MV-4-11 (cell line): ENCODE measurements at places on chromosomes 2 and 18.

GRCh38 chr18:22185771-22186386 is 16.5 kb downstream of the GATA6 start:
- DNase-seq: no peak

DNA sequence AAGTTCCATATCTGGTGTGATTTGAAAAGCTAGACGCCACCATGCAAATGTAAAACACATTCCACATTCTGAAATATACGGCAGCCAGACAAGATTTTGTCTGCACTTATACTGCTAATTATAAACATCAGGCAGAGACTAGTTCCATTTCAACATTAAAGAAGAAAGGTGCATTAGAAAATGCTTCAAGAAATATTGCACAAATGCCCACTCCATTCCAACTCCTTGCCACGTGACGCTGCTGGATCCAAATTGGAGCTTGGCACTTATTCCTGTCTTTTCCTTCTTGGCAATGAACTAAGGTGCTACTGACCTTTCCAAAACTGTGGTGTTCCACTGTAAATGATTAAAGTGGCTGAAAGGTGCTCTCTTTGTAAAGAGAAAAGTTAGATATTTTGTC is 6.3 kb downstream of the COL6A3 start:
- no peak for DNase-seq

DNA sequence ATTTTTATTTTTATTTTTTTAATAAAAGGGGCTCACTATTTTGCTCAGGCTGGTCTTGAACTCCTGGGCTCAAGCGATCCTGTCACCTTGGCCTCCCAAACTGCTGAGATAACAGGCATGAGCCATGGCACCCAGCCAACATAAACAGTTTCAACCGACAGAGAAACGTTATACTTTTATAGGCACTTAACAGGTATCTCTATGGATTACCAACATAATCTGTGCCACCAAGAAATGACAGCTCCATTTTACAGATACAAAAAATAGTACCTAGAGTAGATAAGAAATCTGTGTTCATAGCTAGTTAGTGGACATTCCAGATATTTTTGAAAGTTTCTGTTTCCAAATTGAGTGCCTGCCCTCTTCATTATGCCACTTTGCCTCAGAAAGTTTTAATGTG is 1316.7 kb downstream of the LRP1B start:
- no peak for DNase-seq

GRCh38 chr18:75060185-75060584 is 148.8 kb downstream of the PTGR3 start:
- DNase-seq: no peak

DNA sequence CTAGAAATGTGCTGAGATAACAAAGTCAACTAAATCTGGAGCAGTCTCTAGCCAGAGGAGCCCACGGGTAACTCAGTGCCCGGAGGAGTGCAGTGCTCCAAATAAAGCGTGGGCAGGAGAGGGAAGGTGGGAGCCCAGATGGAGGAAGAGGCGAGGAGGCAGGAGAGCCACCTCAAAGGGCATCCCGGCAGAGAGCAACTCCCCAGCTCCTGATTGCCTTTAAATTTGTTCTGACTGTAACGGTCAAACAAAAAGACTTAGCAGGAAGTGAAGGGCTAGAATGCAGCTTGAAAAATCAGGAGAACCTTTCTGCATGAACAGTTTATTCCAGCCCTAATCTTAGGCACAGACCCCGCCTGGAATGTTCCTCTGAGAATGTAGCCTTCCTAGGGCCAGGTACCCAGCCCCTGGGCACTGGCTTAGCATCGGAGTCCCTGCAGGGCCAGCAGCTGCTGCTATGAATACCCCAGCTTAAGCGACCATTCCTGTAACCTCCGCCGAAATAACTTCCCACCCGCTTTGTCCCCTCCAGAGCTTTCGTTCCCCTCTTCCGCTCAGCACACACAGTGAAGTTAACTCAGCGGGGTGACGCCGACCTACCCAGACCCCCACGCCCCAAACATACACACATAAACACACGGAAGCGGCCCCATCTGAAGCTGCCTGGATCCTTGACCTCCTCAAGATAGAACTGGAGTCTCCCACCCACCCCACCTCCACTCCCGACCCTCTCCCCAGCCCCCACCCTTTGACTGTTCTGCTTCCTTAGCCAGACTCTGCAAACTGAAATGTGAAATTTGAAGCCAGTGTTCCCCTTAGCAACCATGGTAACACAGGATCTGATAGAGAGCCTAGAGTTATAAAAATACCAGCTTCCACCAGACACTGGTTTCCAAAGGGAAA is 123.2 kb downstream of the SMAD7 start:
- DNase-seq: peak; percentile 39

- no peak for DNase-seq
Measured at GRCh38 chr2:224971214-224971613, 71.1 kb downstream of the DOCK10 start.

DNA sequence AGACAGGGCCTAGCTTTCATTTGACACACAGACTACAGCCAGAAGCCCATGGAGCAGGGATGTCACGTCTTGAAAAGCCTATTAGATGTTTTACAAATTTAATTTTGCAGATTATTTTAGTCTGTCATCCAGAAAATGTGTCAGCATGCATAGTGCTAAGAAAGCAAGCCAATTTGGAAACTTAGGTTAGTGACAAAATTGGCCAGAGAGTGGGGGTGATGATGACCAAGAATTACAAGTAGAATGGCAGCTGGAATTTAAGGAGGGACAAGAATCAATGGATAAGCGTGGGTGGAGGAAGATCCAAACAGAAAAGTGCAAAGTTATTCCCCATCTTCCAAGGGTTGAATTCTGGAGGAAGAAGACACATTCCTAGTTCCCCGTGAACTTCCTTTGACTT is 7.8 kb upstream of the IL1RL2 start:
- no peak for DNase-seq

DNA sequence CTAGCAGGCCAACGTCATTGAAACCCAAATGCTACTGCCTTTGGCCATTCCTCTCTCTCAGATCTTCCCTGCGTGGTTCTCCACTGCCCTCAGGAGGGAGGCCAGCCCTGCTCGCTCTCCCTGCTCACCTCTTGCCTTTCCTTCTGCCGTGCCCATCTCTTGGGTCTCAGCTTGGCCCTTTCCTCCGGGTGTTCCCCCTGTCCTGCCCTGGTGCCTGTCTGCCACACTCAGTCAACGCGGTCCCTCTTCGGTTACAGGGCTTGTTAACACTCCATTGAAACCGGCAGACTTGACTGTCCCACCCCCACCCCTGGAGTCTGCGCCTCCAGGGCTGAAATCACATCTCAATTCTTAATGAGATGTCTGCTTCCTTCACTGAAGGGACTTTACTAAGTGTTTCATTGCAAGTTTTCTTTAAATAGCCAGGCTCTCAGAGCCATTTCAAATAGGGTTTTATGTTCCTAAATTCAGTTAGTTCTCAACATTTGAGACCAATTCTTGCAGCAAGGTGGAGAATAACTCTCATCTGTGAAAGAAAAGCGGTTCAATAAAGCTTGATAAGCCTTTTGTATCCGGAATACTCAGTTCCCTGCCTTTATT is 237.6 kb downstream of the DYSF start:
- DNase-seq: no peak

DNA sequence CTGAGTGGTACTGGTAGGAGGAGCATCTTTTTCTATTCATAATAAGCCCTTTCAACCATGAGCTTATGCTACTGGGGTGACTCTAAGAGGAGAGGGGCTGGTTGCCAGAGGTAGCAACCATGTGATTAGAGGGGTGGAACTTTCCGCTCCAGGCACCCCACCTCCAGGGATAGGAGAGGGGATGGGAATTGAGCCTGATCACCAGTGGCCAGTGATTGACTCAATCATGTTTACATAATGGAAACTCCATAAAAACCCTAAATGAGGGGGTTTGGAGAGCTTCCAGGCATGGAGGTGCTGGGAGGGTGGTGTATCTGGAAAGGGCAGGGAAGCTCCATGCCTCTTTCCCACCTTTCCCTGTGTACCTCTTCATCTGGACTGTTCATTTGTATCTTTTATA is 46.6 kb upstream of the RHOB start:
- no peak for DNase-seq

DNA sequence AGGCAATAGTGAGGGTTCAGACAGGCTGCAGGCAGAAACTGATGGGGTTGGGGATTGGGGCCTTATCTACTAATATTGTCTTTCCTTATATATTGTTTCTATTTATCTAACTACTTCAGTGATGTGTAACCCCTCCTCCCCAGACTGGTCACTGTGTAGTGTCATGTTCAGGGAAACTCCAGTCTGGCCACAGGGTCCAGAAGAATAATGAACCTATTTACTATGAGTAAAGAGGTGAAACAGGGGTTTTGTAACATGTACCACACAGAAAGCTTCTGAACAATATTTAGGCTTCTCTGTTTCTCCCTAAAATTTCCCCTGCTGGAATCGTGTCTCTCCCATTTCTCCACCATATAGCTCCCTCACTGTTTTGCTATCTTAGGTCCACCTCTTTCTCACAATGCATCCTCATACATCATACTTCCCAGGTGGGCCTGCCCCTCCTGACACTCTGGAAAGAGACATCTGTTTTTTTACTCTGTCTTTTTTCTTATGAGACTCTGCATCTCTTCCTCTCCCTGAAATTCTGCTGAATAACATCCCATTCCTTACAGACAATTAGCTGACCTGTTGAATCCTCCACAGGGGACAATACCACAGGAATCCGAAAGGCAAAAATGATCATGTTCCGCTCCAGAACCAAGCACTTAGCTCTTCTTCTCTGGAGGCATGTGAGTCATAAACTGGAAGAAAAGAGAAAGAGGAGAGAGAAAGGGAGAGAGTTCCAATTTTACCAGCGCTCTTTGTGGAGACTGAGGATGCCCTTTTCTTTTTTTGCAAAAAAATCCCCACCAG is 154.8 kb downstream of the ZEB2 start:
- no peak for DNase-seq

DNA sequence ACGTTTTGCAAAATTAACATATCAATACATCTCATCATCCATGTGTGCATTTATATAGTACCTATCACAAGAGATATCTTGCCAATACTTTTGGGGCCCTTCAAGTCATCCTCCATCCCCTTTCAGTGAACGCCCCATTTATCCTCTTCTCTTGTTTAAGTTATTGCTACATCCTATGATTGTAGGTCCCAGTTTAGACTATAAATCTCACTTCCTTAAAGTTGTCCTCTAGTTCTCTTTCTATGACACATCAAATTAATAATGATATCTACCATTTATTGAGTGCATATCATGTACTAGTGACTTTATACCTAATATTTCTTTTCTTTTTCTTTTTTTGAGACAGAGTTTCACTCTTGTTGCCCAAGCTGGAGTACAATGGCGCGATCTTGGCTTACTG is 28.8 kb upstream of the FBXO11 start:
- DNase-seq: peak; percentile 70

GRCh38 chr2:34892766-34893165 is 1293.7 kb upstream of the FAM98A start:
- no peak for DNase-seq

DNA sequence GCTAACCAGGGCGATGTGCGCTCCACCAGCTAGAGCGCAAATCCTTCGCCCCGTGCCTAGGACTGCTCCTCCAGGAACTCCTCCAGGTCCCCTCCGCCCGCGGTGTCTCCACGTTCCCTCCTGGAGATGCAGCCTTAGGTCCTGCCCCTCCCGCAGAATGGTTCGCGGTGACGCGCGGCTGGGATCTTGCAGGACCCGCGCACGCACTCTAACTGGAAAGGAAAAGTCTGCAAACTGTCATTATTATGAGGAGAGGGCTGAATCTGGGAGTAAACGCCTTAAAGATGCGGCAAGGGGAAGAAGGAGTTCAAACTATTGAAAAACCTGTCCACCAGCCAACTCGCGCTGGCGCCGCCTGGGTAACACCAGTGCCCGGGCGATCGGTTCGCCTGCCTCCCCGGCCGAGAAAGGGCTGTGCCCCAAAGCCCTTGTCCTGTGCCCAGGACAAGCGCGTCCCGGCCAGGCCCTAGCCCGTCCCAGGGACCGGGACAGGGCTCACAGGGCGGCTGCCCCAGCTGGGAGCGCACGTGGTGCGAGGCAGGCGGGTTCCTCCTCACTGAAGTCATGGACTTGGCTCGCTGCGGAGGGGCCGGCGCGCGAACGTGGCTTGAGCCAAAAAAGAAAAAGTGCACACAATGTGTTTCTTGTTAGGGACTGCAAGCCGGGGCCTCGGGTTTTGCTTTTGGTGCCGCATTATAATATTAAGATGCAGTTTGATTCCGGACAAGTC is 5.5 kb upstream of the ID2 start:
- no peak for DNase-seq

- DNase-seq: peak; percentile 43
Measured at GRCh38 chr2:126862730-126863129, 36.0 kb upstream of the TEX51 start.
